ENCODE measurements at places on chromosomes 2 and 18.

- no peak for DNase-seq
Observed at GRCh38 chr18:79556829-79557585, 122.6 kb upstream of the CTDP1 start.

DNA sequence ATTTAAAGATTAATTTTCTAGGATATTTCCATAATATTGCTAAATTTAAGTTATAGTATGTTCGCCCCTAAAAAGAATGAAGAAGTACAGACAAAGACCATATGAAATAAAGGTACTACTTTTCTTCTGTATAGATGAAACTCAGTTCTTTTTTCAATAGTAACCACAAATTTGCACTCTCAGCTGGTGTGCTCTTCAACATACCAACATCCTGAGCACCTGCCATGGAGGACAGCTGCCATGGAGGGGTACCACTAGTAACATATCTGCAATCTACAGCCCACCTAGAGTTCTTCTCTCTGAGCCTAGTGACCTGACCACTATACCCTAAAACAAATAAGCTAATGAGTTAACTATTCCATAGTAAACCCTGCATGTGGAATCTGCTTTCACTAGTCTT is 36.8 kb upstream of the ERCC3 start:
- DNase-seq: no peak

- DNase-seq: no peak
Observed at GRCh38 chr2:102030855-102031527, 39.2 kb downstream of the IL1R2 start.

GRCh38 chr2:156279446-156280150 is 52.9 kb downstream of the NR4A2 start:
- no peak for DNase-seq

DNA sequence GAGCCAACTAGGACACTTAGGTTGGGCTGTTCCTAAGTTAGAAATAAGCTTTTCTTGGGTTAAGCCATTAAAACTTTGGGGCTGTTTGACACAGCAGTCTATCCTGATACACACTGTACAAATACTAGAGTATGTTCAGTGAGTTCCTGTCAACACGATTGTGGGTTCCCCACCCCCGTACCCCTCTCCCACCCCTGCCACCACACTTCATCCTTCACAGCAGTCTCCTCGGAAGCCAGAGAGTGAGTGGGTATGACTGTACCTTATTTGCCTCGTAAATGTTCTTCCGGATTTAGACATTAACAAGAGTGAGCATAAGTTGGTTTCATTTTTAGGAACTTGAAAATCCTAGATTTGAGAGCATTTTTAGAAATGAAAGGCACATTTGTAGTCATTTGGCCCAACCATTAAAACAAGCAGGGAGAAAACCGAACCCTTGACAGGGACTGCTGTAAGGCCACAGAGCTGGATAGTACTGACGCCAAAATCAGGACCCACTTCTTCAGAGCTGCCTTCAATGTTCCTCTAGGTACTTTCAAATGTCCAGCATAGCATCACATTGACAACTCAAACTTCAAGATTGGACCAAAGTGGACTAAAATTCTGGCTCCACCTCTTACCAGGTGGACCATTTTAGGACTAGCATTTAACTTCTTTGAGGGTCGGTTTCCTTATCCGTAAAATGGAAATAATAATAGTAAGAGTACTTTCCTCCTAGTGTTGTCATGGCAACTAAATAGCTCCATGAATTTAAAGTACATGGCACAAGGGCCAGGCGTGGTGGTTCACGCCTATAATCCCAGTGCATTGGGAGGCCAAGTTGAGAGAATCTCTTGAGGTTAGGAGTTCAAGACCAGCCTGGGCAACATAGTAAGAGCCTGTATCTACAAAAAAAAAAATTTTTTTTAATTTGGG is 166.3 kb upstream of the SERTAD2 start:
- no peak for DNase-seq

DNA sequence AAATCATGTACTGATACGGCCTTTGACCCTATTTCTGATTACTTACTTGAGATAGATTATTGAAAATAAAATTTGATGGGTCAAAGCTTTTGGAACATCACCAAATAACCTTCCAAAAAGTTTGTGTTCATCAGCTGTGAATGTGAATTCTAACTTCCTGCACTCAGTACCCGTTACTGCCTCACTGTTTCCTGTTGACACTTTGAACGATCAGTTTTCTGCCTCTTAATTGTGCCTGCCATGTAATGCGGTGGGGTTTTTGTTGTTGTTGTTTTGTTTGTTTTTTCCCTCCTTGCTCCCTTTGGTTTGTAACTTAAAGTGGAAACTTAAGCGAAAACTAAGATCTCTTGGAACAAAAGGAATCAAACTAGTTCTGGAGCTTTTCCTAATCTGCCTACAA is 18.9 kb downstream of the ATG16L1 start:
- no peak for DNase-seq

DNA sequence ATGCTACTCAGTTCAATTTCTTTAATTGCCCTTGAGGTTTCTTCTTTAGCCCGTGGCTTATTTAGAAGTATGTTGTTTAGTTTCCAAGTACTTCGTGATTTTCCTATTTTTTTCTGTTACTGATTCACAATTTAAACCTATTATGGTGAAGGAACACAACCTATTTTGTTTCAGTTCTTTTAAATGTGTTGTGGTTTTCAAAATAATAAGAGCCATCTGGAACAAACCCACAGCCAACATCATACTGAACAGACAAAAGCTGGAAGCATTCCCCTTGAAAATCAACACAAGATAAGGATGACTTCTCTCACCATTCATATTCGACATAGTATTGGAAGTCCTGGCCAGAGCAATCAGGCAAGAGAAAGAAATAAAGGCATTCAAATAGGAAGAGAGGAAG is 155.2 kb downstream of the GALNT1 start:
- no peak for DNase-seq

- DNase-seq: no peak
Observed at GRCh38 chr2:18066066-18066465, 187.6 kb downstream of the KCNS3 start.

GRCh38 chr2:26432859-26433258 is 31.1 kb downstream of the DRC1 start:
- DNase-seq: no peak

DNA sequence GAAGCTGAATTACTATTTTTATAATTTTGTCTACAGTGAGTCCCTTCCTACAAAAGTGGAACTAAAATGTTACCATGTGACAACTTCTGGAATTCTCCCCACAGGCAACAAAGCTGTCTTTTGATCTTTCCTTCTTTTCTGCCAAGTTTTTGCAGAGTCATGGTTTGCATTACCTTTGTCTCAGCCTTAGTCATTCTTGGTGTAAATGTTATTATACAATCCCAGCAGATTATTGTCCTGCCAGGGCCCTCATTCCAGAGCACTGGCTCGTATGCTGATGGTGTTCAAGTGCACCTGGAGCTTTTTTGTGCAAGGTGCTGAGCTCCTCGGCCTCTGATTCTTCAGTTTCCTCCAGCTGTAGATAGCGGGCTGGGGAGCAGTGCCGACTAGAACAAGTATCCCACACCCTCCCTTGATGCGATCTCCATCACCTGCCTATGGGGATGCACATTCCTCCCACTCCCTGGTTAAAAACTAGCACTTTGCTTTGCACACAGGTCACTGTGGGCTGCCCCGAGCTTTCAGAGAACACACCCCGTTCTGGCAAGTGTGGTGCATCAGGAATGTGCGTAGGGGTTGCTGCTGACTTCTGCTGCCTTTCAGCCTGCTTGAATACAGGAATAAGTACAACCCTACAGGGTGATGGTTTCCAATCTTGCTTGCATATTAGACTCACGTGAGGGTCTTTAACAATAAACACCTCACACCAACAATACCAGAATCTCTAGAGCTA is 263.6 kb downstream of the RNF144A start:
- DNase-seq: no peak

- DNase-seq: no peak
Observed at GRCh38 chr2:173922760-173923159, 42.4 kb downstream of the SP3 start.

DNA sequence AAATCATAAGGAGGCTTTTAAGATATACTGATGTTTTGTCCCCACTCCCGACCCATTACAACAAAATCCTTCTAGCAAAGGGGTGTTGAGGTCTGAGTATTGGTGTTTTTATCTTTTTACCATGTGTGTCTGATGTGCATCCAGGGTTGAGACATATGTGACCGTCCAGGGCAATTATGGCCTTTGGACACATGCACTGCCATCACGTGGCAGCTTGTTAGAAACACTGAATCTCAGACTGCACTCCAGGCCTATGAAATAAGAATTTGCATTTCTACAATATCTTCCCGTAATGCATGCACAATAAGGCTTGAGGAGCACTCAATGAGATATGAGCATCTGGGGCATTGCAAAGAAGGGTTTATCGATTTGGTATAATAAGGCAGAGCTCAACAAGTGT is 235.1 kb upstream of the ZNF804A start:
- DNase-seq: no peak

- DNase-seq: no peak
Observed at GRCh38 chr2:72096181-72096580, 51.5 kb downstream of the CYP26B1 start.

- DNase-seq: no peak
Observed at GRCh38 chr2:236402033-236402790, 138.0 kb upstream of the ASB18 start.

- DNase-seq: no peak
Observed at GRCh38 chr2:159176555-159176954, 109.9 kb downstream of the WDSUB1 start.

- no peak for DNase-seq
Observed at GRCh38 chr18:63683152-63683551, 19.6 kb upstream of the SERPINB11 start.

GRCh38 chr2:47174733-47175361 is 19.7 kb upstream of the STPG4 start:
- DNase-seq: no peak

GRCh38 chr2:55302241-55302640 is 33.2 kb upstream of the MTIF2 start:
- no peak for DNase-seq

GRCh38 chr2:216807857-216808272 is 52.0 kb downstream of the TNP1 start:
- DNase-seq: no peak

DNA sequence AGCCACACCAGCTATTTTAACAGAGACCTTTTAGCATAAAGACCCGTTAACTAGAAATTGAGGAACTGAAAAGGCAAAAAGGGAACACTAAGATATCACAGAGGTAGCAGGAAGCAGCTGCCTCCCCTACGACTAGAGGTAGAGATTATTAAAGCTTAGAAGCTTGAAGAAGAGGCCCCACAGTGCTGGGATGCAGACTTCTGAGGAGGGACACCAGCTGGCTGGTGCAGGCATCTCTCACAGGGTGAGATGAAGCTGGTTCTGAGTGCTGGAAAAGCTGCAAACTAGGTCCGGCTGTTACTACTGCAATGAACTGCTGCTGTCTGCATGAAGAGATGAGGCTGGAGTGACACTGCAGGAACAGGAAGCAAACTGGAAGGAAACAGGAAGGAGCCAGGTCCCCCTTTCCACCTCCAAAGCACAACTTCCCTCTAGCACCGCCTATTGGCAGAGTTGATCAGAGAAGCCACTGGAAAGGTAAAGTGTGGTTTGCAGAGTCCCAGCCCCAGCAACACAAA is 61.2 kb upstream of the MRPS9 start:
- DNase-seq: no peak

GRCh38 chr2:109437325-109438090 is 176.3 kb downstream of the SEPTIN10 start:
- DNase-seq: no peak

DNA sequence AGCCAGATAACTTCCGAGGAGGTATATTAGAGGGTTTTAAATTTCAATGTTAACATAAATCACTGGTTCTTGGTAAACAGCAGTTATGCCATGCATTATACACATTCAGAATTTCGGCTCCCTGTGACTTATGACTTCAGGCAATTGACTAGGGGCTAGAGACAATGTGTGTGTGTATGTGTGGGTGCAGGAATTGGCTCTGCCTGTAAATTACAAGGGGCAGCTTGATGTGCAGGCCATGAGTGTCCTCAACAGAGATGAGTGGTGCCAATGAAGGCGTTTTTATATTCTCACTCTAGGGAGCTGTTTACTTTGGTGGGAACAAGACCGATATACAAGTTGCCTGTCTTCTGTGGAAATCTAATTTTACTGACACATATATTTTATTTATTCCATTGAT is 161.6 kb downstream of the CSRNP3 start:
- DNase-seq: no peak

DNA sequence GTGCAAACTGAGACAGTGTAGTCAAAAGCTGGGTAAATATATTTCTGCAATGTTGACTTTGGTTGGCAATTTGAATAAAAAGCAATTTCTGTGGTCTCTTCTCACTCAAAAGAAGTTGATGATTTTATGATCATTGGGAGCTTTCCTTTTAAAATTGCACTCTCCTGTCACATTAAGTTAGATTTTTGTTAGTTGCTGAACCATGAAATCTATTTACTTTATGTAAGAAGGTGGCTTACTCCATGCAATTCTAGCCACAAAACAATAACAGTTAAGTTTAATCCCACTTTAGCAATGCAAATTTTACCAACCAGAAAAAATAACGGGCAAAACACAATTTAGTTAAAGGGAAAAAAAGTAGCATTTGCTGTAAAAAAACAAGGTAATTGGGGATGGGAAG is 48.3 kb downstream of the DLGAP1 start:
- DNase-seq: no peak

- DNase-seq: no peak
Observed at GRCh38 chr2:98458667-98459380, 14.2 kb downstream of the INPP4A start.

- no peak for DNase-seq
Observed at GRCh38 chr2:6909431-6910385, 7.5 kb upstream of the RNF144A start.

DNA sequence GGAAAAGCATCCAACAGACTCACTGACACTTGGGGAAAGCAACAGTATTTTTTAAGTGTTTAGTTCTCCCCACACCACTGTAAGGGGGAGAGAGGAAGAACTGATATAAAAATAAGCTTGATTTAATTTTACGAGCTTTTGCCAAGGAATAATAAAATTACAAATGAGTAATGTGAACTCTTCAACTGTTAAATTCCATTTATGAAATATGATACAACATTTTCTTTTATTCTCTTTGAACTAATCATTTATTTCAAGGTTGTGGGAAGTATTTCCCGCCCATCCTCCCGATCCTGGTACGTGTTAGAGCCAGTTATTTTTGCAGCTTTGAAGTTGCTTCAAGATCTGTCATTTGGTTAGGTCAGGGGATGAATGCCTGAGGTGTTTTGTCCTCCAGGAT is 35.2 kb downstream of the WDPCP start:
- no peak for DNase-seq

DNA sequence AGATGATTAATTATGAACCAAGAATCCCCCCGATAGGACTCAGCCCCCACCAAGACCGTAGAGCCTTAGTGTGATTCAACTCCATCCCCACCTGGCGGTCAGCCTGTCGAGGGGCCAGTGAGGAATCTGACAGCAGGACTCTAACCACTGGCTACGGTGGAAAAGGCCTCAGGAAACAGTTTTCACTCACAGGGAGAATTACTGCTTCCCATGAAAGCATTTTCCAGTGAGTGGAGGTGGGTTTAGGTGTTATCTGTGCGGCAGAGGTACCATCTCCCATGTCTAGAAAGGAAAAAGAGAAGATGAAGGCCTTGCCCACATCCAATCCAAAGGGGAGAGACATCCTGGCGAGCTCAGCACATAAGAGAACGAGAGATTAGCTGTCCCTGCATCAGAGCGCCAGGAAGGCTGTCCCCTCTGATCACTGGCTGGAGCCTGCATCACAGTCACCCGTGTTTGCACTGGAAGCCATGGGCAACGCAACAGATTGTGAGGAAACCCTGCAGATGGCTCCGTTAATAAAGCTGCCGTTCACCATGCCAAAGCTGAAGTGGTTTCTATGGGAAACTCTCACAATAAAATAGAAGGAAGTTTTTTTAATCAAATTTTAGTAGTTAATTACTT is 22.3 kb downstream of the COX7A2L start:
- no peak for DNase-seq

Measured in 8988T (cell line).